Lower leg skin (tissue), 4 donors: ENCODE measurements at places on chromosomes 3 and 15. TPM values are rescaled to one million over a fixed set of nuclear protein-coding genes. Genes with fewer than 3 reads are reported as not detected.
A peak's percentile ranks its signal among the peaks of the same experiment; 100 is the strongest.

Gene LARP6
- 9.2 TPM for total RNA-seq

- DNase-seq: no peak
Measured at GRCh38 chr3:140467796-140468315, 210.0 kb upstream of the TRIM42 start.

DNA sequence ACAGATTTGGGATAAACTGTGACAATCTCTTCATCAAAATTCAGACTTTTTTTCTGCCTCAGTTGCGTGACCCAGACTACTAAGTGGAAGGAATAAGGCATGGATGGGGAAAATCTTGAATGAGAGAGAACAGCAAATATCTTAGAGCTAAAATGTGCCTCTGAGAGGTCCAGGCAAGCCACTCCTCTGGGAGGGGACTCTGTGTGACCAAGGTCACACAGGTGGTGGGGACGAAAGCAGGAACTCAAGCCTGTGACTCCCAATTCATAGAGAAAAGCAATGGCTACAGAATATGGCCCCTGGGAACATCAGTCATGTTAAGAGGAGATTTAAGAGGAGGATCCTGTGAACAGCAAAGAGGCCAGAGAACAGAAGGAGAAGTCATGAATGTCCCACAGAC lies 268.1 kb downstream of the FOXP1 start:
- DNase-seq: no peak

GRCh38 chr3:108292450-108292849 lies 3.9 kb upstream of the HHLA2 start:
- DNase-seq: no peak

Gene TRPM1
- 1.3 TPM for total RNA-seq

Gene ZNF654
- 12.1 TPM for total RNA-seq

GRCh38 chr3:36904641-36905040 lies 40.2 kb downstream of the TRANK1 start:
- no peak for DNase-seq

GRCh38 chr3:28761375-28761774 lies 412.8 kb upstream of the AZI2 start:
- DNase-seq: no peak

DNA sequence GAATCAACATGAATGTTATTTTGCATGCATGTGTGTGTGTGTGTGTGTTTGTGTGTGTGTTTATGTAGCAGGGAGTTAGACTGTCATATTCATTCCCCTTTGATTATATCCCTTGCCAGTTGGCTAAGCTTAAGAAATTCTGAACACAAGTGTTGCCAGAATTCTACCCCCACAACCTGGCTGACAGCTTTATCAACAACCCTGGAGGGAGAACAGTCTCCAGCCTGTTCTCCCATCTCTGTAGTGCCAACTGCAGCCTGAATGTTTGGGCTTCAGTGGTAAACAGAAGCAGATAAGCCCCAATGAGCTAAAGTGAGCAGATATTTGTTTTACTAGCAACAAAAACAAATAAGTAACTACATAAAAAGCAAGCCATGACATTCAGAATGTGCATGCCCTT lies 162.6 kb upstream of the ABI3BP start:
- no peak for DNase-seq

Gene GNB4
- 90.4 TPM for total RNA-seq

GRCh38 chr15:98996169-98996568 lies 11.4 kb downstream of the PGPEP1L start:
- no peak for DNase-seq

DNA sequence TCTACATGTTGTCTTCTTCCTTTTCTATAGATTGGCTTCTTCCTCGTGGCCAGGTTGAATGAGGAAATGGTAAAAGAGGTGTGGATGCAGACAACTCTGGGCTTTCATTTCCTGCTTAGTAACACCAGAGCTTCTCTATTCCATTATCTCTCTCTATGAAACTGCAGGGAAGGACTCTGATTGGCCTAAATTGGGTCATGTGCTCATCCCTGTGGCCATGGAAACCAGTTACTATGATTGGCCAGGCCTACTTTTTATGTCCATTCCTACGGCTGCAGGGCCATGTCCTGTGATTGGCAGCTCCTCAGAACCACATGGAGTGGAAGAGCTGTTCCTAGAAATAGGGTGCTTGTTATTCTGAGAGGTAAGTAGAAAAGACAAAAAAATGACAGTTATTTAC lies 486.9 kb upstream of the ADAMTS9 start:
- DNase-seq: no peak

DNA sequence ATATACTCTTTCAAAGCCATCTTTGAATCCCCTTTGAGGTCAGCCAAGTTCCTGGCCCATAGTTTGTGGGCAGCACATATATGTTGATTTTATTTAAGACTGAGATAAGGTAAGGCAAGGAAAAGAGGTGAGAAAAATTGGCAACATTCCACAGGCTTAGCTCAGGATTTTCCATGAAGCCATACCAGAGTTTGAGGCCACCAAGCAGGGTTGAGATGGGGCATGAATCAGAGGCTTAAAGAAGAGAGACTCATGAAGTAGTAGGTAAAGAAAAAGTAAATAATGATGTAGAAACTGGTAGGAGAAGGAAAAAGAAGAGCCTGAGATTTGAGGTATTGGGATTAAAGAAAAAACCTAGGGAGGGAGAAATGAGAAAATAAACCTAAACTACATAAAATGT lies 89.2 kb downstream of the MYO5A start:
- DNase-seq: no peak

Gene THRB
- total RNA-seq: 25.8 TPM

DNA sequence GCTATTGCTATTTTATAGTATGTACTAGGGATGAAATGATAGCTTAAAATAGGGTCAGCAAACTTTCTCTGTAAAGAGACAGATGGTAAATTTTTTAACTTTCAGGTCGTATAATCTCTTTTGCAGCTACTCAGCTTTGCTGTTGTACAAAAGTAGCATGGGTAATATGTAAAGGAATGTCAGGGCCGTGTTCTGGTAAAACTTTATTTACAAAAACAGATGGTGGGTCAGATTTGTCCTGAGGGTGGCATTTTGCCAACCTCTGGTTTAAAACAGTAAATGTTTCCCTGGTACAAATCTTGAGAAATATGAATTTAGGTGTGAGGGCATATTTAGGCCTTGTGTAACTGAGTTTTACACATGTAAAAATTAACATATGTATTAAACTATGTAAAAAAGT lies 18.6 kb downstream of the NMD3 start:
- DNase-seq: no peak

Gene WDR93
- not detected for total RNA-seq

GRCh38 chr3:99825004-99825640 lies 7.5 kb downstream of the CMSS1 start:
- DNase-seq: no peak

GRCh38 chr3:146705225-146705624 lies 100.1 kb upstream of the PLSCR5 start:
- no peak for DNase-seq

DNA sequence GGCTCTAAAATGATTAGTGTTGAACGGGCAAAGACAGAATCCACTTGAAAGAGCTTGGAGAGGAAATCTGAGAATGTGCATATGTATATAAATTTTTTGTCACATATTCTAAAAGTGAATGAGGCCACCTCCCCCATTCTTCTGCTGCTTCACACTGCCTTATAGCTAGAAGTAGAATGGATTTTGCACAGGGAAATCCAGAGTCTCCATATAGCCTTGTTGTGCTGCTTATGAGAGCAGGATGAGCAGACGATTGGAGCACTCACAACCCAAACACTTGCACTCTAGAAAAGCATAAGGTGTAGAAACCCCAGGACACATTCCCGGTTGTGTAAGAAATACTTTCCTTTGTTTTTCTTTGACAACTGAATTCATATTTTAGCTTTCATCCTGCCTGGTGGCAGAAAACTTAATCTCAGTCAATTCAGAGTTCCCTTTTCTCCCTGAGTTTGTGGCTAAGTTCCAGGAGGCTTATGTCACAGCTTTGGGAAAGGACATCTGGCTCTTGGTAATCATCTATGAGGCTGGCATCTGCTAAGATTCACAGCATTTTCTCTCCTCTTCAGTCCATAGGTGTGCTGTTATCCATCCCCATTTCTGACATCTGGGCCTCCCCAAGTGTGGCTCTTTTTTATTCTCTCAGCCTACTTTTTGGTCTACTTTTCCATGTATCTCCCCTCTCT lies 188.4 kb upstream of the PFN2 start:
- DNase-seq: no peak

GRCh38 chr3:189508784-189509501 lies 122.2 kb upstream of the TP63 start:
- no peak for DNase-seq

- DNase-seq: no peak
Measured at GRCh38 chr3:144429719-144430121, 458.1 kb downstream of the DIPK2A start.

DNA sequence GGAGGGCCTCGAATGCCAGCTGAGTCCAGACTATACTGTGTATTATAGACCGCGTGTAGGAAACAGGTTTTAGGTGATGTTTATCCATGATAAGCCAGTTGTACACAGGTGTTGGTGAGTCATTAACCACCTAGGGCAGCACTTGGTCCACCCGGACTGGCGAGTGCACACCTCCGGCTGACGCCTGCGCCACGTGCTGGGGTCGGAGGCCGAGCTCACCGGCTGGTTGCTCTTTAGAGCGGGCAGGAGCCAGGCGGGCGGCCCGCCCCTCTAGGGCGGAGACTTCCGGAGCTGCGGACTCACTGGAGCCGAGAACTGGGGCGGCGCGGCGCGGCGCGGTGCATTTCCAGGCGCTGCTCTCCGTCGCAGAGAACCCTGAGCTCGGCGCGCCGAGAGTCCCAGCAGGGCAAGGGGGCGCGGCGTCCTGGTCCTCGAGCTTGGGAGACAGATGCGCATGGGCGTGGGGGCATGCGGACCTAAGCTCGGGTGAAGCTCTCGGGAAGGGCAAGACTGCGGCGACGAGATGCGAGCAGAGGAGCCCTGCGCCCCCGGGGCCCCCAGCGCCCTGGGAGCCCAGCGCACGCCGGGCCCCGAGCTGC lies at the start of gene ESYT3:
TSS of gene ESYT3 (plus strand) at position 341 of the 599 bp plus-strand sequence. CDS start at position 524, 183 bp downstream.
- peak; percentile 94 for DNase-seq

DNA sequence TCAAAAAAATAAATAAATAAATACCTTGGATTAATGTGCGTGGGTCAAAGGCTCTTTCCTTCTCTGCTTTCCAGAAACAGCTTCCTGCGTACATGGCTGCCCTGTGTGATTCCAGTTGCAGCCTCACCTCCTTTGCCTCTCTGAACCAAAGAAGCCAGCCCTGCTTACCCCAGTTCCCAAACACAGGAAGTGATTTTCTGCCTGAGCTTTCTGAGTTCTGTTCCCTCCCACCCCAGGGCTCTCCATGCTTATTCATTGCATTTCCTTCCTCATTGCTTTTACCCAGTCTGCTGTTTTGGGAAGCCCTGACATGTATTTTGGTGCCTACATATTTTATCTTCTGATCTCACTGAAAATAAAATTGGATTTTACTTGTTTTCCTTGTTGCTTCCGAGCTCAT lies 15.4 kb downstream of the ZSCAN2 start:
- peak; percentile 21 for DNase-seq

GRCh38 chr15:67472957-67473356 lies 48.0 kb upstream of the C15orf61 start:
- no peak for DNase-seq

Gene SV2B
- total RNA-seq: 2.3 TPM

DNA sequence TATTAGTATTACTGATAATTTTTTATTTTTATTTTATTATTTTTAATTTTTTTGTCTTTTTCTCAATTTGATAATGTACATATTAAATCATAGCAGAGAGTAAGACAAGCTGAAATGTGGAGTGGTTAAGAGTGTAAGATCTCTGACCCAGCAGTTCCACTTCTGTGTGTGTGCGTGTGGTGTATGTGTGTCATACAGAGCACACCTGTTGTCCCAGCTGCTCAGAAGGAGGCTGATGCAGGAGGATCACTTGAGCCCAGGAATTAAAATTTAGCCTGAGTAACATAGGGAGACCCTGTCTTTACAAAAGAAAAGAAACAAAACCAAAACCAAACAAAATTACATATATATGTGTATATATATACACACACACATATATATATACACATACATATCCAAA lies 1.4 kb upstream of the CIDEC start:
- no peak for DNase-seq

Gene CMTM7
- total RNA-seq: 10.4 TPM

Gene FANCD2OS
- total RNA-seq: not detected

Gene TBCCD1
- 15.5 TPM for total RNA-seq

DNA sequence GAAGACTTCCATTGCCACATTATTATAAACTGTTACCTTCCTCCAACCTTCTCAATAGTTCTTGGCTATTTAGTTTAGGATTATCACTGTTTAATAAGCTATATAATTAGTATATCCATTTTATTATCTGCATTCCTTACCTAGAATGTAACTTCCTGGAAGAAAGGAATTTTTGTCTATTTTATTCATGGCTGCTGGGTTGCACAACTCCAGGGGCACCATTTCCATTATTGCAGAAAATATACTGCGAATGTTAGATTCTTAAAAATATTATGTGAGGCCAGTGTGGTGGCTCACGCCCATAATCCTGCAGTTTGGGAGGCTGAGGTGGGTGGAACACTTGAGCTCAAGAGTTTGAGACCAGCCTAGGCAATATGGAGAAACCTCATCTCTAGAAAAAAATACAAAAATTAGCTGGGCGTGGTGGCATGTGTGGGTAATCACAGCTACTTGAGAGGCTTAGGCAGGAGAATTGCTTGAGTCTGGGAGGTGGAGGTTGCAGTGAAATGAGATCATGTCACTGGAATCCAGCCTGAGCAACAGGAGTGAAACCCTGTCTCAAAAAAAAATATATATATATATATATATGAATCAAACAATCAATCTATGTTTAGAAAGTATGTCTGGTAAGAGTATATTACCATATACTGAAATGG lies 19.9 kb downstream of the CLDN1 start:
- no peak for DNase-seq
